ENCODE measurements at places on chromosomes 12 and 14.

DNA sequence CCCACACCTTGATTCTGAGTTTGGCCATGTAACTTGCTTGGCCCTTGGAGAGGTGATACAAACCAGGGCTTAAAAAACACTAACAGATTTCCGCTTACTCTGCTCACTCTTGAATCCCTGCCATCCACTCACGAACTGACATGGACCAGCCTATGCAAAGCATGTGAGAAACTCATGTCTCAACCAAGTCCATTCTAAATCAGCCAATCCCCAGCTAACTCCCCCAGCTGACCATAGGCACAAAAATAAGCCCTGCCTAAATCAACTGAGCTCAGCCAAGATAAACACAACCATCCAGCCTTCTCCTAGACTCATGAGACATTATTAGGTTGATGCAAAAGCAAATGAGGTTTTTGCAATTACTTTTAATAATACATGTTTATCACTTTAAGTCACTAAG is 353.9 kb upstream of the TBX3 start:
- DNase-seq, result no peak

GRCh38 chr12:98213556-98213955 is 301.8 kb upstream of the TMPO start:
- no peak for DNase-seq

DNA sequence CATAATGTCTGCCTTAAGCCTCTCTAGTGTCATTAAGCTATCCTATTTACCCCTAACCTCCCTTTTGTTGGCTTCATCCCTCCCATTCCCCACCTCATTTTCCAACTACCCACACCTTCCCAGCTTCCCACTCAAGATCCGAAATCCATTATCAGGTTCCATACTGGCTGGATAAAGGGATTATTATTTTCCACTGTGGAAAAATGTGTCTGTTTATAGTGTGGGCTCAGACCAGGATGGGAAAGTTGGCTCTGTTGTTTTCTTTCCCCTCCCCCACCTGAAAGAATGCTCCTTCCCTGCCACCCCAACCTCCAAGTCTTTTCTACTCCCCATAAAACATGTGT is 49.8 kb downstream of the SUSD6 start:
- no peak for DNase-seq

DNA sequence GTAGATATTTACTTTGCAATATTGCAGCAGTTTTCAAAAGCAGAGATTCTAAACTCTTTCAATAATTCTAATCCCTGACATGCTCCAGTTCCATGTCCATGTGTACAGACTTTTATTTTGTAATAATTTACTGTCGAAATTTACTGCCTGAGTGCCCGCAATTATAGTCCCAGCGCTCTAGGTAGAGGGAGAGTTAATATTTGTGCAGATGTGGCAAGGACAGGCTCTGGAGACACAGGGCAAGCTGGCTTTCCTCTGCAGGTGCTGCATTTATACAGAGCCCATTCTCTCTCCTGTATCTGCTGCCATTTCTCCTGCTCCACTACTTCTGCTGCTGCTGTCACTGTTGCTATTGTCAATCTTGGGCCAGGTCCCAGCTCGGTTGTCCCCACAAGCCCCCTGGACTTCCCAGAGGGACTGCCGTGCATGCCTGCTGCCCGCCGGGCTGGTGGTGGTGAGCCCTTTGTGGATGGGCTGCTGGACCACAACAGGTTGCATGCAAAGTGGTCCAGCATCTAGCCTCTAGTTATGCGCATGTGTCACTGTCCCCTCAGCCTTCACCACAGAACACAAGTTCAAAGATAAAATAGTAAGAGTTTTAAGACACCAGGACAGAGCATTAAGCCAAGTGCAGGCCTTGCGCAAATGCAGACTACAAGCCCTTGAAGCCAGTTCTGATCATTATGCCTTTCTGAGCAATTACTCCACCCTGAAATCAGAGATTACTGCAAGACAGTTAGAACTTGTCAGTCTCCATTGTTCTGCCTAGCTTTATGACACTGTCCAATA is 40.8 kb upstream of the CSRP2 start:
- DNase-seq, result no peak

DNA sequence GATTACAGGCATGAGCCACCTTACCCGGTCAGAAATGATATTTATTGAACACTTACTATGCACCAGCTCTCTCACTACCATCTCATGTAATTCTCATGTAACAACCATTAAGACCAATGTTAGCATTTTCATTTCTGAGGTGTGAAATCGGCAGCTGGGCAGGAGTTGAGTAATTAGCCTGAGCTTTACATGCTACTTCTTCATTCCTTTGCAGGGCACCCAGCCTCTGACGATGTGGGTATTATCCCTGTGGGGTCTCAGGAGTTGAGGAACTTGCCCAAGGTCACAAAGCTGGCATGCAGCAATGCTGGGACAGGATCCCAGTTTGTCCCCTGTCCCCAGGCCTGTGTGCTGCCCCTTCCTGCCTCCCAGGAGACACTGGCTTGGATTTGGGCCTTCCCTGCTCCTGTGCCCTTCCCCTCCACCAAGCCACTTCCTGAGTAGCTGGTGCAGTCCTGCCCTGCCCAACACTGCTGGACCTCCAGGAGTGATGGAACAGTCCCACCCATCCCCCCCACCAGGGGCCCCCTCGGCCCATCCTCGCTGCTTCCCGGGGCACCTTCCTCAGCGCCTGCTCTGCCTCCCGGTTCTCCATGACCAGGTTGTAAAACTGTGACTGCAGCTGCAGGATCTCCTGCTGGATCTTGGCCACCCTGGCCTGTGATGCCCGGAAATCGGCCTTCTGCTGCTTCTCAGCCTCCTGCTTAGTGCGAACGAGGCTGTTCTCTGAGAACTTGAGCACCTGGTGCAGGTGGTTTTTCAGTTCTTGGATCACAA is 14.7 kb downstream of the RITA1 start:
- DNase-seq, result no peak

DNA sequence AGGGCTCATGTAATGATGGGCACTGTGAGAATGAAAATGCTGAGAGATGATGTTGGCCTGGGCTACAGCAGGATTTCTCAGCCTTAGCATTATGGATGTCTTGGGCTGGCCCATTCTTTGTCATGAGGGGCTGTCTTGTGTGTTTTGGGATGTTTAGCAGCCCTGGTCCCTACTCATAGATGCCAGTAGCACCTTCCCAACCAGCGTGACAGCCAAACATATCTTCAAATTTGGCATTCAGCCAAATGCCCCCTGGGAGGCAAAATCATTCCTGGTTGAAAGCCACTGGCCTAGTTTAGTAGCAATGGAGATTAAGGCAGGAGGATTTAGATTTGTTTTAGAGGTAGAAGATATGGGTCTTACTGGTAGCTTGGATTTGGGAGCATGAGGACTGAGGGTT is 26.6 kb downstream of the UBE3B start:
- DNase-seq, result no peak

DNA sequence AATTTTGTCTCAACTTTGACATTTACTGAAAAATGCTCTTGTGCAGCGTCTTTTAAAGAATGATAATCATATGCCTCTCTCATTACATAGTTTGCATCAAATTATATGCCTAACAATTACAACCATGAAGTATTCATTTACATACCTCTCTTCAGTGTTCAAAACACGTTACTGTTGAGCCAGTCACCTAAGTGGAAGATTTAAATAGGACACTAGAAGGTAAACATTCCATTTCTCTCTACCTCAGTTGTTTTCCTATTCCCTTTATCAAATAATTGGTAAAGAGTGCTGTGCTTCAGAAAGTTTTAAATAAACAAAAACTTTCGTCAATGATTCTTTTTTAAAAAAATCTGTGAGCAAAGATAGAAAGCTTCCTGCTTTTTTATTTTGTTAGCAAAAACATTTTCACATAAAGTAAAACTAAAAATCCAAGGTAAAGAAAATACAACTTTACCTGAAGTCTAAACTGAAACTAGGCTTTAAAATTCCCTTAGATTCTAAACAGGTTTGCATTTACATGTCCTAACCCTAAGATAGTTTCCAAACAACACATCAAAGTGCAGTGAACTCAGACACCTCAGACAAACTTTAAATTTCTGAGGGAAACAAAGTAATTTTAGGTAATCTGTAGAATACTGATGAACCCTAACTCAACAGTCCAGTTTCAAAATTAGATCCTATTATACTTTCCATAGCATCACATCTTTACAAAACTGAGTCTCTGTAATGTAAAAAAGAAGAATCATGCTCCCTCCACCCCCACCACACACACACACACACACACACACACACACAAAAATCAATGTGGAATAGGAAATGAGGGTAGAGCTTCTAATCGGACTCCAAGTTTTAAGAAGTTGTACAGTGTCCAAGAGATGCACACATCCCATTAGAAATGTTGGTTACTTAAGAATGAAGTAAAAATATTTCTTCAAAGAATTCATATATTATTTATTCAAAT is 46.2 kb downstream of the PAWR start:
- no peak for DNase-seq

GRCh38 chr12:22858849-22859570 is 234.0 kb downstream of the ETNK1 start:
- no peak for DNase-seq

- DNase-seq, result no peak
Measured at GRCh38 chr12:127401005-127401404, 866.0 kb upstream of the TMEM132C start.

DNA sequence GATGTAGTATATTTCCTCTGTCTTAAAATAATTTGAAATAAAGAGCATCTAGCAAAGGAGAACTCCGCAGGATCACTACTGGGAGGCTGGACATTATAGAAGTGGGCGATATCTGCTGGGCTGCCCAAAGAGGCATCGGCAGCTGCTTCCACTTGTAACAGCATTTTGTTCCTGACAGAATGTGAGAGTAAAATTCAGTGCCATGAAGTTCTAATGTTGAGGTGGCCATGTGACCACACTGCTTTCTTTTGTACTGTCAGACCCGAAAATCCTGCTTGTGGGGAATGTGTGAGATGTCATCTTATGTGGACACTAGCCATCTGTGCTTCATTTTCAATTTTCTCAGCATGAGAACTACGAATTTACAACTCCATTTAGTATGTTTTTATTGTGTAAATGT is 151.9 kb downstream of the ACSS3 start:
- DNase-seq, result no peak

- no peak for DNase-seq
Measured at GRCh38 chr12:13534645-13535398, 338.3 kb downstream of the EMP1 start.

DNA sequence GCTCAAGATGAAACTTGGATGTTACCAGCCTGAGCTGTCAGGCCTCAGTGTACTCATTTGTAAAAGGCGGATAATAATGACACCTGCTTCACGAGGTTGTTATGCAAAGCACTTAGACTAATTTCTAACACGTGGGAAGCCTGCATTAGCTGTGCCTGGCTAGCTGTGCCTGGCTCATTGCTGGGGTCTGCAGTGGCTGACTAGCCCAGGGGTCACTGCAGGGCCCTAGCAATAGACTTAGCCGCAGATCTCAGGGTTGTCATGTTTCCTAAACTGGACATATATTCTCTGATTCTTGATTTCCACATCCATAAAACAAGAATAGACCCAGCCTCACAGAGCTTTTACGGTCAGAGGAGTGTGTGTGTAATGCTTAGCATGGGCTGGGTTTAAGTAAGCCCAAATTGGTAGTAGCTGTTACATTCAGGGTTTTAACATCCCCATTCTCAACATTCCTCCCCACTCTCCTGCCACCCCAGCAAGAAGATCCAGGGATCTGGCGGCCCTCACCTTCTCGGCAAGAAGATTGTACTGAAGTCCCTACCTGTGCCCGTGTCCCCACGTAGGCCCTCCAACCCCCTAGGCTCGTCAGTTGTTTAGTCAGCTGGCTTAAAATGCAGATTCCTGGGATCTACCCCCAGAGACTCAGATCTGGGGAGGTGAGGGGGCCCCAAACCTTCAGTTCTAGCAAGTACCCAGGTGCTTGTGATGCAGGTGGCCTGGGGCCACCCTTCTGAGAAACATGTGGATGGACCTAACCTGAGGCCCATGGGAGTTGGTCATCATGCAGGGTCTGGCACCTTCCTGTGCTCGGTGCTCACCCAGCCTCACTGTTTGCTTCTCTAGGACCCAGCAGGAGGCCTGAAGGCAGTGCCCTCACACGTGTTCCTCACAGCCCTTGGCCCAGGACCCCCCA is 8.6 kb downstream of the NR4A1 start:
- DNase-seq, result no peak

- DNase-seq, result no peak
Measured at GRCh38 chr14:69044965-69045555, 66.0 kb upstream of the ACTN1 start.

DNA sequence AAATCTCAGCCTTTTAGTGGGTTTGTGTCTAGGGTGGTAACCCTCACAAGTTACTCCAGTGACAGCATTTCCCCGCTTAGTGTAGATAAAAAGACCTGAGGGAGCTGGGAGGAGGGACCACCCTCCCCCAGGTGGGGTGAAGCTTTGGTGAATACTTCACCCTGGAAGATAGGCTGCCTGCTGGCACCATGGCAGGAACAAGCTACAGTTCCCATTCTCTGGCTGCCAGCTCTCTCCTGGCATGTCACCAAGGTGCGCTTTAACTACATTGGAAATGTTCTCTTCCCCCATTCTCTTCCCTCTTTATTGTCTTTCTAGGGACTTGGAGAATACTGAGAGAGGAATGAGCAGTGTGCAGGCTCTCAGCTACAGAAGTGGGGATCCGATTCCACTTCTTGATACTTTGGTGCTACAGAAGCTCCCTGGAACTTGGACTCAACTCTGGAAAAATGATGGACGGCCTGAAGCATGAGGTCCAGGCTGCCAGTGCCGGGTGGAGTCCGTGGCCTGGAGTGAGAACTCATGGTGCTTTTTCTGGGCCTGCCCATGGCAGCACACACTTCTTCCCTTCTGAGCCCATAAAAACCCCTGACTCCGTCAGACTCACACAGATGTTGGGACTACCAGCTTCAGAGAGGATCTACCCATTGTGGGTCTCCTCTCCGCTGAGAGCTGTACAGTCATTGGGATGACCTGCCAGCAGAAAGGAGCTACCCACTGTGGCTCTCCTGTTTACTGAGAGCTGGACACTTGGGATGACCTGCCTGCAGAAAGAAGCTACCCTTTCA is 198.0 kb downstream of the ADGRD1 start:
- DNase-seq, result no peak

DNA sequence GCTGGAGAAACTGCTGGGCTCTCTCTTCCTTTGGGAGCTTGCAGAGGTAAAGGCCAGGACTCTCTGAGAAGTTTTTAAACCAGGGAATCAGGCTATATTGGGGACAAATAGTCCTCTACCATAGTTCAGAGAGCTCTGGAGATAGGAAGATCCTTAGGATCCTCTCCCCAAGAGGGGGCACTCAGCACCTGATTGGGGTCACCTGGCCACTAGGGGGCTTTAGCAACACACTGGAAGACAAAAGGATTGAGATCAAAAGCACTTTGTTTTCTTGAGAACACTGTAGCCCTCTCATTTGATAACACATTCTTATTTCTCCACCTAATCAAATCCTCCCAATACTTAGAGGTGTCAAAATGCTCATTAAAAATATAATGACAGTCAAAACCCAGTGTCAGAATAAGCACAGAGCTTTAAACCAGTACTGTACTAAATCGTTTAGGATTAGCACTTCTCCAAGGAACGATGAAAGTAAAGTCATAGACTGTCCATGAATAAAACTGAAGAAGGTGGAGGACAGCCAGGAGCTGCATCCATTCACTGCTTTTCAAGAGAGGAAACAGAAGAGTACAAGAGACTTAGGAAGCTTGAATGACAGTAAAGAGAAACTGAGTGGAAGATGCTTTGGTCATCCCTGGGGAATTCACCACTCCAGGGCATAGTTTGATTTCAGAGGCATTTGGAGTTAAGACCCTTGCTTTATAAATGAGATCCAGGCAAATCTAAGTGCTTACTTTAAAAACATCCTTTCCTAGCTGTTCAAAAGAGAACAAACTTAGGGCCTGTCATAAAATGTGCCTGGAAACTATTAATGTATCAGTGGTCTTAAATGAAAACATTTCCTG is 26.5 kb downstream of the BMP4 start:
- DNase-seq, result no peak

GRCh38 chr12:459430-460258 is at the start of gene B4GALNT3:
Gene B4GALNT3 (plus strand): TSS chr12:459939. CDS start chr12:460377, 438 bp downstream.
- no peak for DNase-seq
